ENCODE measurements at places on chromosomes 3 and 15.
A peak's percentile ranks its signal among the peaks of the same experiment; 100 is the strongest.

GRCh38 chr3:152843955-152844354, 9.0 kb downstream of the P2RY1 start:
- no peak for DNase-seq

DNA sequence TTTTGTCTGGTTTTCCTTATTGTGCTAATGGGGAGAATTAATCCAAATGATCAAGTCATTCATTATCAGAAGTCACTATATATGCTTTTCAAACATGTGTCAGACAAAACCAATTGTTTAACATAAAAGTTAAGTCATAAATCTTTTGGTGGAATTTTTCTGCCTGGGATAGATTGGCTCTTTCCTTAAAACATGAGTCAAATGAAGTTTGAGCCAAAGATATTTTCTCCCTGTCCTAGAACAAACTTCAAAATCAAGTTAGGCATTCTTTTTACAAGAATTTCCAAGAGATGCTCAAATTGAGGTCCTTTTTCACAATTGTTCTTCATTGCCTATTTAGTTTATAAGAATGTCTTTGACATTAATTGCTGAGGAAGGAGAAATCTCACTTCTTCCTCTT, 138.3 kb downstream of the UACA start:
- no peak for DNase-seq

- DNase-seq, result peak; percentile 35
Observed at GRCh38 chr3:17032407-17033034, 147.8 kb downstream of the PLCL2 start.

GRCh38 chr15:27179789-27180188, 208.8 kb downstream of the GABRG3 start:
- DNase-seq, result no peak

GRCh38 chr15:80324545-80325080, 72.6 kb upstream of the CTXND1 start:
- no peak for DNase-seq

GRCh38 chr15:45376300-45376928, 1.9 kb downstream of the GATM start:
- no peak for DNase-seq

GRCh38 chr3:81218023-81218422, 543.4 kb downstream of the GBE1 start:
- no peak for DNase-seq

DNA sequence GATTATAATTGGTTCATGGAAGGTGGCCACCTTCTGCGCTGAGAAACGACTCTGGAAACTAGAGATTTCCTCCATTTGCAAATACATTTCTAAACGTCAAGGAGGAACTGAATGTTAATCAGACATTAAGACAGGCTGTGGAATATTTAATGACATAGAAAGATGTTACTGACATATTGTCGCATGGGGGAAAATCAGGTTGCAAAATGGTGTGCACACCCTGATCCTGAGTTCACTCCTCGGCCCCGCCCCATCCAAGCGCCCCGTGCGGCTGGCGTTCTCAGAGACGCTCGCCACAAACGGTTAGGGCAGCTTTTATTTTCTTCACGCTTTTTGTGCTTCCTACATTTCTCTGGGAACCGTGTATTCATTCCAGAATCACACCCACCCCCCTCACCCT, 10.7 kb downstream of the H1-8 start:
- no peak for DNase-seq

- peak; percentile 38 for DNase-seq
Observed at GRCh38 chr15:98547741-98548138, 100.6 kb upstream of the IGF1R start.

DNA sequence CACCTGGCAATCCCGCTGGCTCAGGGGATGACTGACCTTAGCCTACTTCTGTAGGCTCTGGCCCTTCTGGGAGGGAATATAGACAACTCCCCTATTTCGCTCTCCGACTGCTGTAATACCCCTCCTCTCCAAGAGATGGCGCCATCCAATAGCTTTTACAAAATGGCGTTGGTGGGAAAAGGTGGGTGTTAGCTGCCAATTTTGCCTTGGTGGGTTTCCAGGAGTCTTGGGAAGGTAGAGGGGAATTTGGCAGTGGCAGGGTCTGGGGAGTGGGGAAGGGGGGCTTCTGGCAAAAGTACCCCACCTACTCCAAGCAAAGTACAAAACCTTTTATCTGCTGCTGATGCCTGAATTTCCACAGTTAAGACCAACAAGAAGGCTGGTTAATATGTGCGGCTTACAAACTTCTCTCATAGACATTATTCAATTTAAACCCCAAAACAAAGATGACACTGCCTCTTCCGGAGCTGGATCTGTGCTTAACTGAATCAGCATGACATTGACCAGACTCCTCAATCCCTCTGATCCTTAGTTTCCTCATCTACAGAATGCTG, 62.1 kb downstream of the RASGRF1 start:
- DNase-seq, result no peak
